ENCODE measurements at places on chromosomes 12 and 14.

GRCh38 chr12:79378496-79378895 is 312.3 kb downstream of the PAWR start:
- DNase-seq: no peak

- no peak for DNase-seq
Measured at GRCh38 chr14:95877633-95878032, 1.0 kb downstream of the TUNAR start.

DNA sequence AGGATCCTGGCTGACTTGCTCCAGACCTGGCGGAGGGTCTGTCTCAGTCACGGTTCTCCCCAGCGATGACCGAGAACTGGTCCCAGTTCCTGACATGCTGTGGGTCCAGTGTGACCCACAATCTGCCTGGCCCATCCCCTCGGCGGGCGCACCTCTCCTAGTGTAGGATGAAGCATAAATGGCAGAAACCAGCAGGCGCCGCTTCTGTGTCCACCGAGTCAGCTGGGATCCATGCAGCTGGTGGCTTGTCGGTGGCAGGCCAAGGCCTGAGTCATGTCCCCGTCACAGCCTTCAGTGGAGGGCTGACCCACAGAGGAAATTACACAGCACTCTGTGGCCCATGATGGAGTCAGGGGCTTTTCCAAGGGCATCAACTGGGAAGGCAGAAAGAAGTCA is 38.5 kb downstream of the NFKBIA start:
- no peak for DNase-seq

DNA sequence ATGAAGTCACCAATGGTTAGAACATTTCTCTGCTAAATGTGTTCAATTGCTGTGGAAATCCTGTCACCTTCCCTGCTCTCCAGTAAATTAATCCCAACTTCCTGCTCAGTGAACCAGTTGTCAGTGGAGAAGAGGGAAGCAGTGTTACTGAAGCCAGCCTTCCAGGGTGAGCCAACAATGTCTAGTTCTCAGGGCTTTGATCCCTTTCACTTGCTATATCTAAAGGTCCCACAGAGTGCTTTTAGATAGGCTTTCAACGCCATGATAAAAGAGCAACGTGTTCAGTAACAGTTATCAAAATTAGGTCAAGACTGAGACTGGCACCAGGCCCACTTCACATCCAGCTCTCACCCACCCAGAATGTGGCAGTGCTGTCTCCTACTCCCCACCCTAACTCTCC is 139.7 kb downstream of the KCNH5 start:
- no peak for DNase-seq

GRCh38 chr12:91579516-91580263 is 397.1 kb upstream of the DCN start:
- DNase-seq: no peak

- no peak for DNase-seq
Measured at GRCh38 chr12:111597831-111598636, 1.1 kb downstream of the ATXN2 start.

- no peak for DNase-seq
Measured at GRCh38 chr12:114799574-114800487, 115.9 kb upstream of the TBX3 start.

DNA sequence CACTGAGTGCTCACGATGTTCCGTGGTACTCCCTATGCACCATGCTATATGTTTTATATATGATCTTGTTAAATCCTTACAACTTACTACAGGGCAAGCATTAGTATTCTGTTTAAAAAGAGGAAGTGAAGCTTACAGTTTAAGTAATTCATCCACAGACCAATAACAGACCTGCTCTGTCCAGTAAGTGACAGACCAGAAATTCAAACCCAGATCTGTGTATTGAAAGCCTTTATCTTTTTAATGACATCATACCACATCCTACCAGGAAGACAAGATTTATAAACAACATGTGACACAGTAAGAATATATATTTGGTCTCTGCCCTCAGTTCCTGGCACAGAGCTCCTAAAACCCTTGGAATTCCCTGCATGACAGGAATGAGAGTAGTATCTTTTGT is 206.5 kb downstream of the STXBP6 start:
- no peak for DNase-seq

GRCh38 chr12:52146822-52147366 is 44.9 kb downstream of the KRT80 start:
- no peak for DNase-seq

DNA sequence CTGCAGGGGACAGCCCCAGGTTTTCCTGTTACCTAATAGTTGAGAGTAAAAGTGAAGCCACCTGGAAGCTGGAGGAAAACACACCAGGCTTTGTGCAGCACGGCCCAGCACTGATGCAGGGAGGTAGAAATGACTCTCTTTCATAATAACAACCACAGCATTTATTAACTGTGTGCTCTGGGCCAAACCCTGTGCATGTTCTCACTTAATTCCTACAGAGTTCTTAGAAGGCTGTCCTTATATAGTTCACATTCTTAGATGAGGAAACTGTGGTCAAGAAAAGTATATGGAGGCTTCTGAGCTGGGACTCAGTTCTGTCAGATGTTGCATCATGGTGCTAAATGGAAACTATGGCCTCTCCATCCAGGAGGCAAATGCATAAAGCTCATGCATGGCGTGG is 100.0 kb downstream of the PAPOLA start:
- DNase-seq: no peak

- no peak for DNase-seq
Measured at GRCh38 chr14:76780875-76781647, 19.8 kb downstream of the VASH1 start.

DNA sequence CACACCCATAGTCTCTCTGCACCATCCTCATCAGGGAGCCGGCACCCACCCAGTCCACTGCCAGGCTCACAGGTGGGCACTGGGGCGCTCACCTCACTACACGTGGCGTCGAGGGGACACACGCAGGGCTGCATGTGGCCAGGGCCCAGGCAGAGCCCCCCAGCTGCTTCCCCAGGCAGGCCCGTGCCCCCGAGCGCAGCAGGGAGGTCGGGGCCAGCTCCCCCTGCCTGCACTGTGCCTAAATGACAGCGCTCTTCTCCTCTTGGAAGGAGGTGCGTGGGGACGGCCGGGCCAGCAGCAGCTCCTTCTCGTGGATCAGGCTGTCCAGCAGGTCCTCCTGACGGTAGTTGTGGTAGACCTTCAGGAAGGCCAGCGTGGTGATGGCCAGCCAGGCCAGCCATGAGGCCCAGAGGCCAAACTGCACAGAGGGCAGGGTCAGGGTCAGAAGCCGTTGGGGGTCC is 11.3 kb downstream of the TMEM179 start:
- DNase-seq: no peak

DNA sequence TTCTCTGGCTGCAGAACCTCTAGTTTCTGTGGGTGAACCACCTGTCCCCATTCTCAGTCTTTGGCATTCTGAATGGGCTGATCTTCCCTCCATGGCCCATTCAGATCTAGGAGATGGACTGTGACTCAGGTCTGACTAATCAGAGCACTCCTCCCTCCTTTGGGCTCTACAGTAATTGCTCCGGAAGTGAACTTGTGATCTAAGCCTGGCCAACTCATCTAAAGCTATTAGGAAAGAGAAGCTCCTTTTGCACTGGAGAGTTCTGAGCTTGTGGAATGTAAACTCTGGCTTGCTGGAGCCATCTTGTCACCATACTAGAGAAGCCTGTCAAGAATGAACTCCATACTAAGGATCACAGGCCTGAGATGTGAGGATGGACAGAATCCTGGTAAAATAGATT is 168.2 kb downstream of the SUDS3 start:
- no peak for DNase-seq

DNA sequence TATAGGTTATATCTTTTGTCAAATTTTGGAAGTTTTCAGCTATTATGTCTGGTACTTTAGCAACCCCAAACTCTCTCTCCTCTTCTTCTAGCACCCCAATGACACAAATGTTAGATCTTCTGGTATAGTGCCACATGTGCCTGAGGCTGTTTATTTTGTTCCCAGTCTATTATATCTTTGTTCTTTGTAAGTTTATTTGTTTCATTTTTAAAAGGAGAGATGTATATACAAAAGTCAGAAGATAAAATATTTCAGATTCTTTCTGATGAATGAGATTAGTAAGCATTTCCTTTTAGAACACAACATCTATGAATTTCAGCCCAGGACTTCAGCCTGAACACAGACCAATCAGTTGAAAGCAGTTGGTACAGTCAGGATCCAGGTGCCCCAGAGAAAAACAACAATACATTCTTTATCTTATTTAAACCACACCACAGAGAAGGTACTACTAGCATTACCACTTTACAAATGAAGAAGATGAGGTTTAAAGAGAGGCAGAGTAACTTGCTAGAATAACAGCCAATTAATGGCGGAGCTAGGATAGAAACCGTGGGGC is 114.1 kb upstream of the BTG1 start:
- DNase-seq: no peak

DNA sequence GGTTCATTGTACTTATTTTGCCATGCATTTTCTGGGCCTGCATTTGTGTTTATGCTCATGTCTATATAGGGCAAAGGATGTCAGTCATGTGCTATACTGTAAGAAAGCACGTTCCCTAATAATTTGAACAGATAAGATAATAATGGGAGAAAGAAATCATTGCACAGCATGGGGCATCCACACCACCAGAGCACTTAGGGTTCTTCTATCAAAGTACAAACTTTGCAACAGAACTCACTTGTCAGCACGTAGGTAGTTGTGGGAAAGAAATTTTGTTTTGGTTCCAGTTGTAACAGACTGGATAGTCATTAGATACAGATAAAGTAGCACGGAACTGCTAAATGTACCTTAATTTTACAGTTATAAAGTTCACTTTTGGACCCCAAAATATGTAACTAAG is 10.1 kb downstream of the PPP1CC start:
- DNase-seq: no peak

GRCh38 chr14:102317564-102318248 is 1.8 kb upstream of the ZNF839 start:
- DNase-seq: no peak

DNA sequence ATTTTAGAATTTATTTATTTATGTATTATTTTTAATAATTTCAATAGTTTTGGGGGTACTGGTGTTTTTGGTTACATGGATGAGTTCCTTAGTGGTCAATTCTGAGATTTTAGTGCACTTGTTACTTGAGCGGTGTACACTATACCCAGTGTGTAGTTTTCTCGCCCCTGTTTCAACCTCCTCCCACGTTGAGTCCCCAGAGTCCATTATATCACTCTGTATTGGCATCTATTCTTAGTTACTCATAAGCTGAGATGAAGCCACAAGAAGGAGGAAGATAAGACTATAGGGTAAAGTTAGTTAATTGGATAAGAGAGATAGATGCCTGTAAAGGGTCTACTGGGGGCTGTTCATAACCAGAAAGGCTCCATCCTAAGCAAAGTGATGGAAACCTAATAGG is 4.0 kb downstream of the C1S start:
- DNase-seq: no peak

DNA sequence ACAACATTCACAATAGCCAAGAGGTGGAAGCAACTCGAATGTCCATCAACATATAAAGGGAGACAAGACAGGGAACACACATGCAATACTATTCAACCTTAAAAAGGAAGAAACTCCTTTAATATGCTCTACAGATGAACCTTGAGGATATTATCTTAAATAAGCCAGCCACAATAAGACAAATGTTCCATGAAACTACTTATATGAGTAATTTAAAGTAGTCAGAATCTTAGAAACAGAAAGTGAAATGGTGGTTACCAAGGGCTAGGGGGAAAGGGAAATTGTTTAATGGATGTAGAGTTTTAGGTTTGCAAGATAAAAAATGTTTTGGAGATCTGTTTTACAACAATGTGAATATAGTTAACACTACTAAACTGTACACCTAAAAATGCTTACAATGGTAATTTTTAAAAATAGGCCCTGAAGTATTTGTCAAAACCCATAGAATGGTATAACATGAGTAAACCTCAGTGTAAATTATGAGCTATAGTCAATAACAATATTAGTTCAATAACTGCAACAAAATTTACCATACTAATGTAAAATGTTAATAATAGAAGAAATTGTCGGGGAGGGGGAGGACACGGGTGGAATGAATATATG is 71.1 kb downstream of the EGLN3 start:
- DNase-seq: no peak

- DNase-seq: no peak
Measured at GRCh38 chr12:124039276-124039675, 66.3 kb downstream of the ZNF664 start.

DNA sequence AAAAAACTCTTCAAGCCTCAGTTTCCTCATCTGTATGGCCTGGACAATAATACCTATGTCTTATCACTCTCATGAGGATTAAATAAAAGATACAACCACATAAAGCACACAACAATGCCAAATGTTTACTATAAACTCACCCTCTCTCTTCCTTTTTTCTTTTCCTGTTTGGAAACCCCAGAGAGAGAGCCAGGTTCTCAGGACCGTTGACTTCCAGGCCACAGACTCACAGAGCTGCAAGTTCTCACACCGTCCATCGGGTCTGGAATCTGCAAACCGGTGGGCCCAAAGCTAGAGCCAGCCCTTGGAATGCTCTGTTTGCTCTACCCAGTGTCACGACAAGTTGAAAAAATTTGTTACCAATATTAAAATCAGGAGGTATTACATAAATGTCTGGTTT is 4.6 kb upstream of the CD4 start:
- no peak for DNase-seq

DNA sequence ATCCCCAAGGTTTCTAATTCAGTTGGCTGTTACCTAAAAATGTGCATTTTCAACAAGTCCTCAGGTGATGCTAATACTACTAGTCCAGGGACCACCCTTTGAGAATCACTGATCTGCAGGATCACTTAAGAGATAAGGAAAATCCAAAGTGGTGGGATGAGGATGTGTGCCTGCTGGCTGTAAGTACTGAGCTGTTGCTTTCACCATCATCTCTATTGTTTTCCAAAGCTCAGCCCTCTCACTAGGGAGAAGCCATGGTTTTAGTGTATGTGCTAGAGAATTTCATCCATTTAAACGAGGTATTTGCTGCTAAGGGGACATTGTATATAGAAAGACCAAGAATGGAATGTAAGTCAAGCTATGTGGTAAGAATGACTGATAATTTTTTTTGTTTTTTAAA is 202.3 kb downstream of the KIF21A start:
- no peak for DNase-seq

GRCh38 chr12:105253866-105254513 is 18.0 kb upstream of the APPL2 start:
- DNase-seq: no peak

GRCh38 chr12:31471823-31472222 is 119.1 kb downstream of the DENND5B start:
- no peak for DNase-seq

DNA sequence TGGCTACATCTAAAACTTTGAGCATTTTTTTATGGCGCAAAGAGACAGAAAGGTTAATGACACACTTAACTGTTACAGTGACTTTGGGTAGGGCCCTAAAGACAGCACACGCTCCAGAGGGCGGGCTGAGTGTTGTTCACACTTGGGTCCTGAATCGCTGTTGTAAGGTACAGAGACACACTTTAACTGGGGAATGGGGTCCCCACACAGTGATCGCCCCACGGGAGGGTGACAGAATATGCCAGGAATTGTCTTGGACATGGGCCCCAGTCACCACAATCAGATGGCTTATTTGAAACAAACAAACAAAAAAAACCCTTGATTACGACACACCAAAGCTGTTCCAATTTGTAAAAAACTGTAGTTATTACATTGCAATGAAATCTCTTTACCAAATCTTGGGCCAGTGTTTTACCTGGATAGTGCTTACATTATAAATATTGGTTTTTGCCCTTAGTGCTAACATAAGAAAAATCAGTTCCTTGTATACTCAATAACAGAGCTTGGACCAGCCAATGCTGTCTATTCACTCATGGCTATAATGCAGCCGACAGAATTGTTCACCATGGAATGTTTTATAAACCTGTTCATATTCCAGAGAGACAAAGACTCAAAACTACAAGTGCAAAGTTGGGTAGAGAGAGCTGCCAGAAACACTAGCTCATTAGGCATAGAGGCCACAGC is 28.3 kb downstream of the KCTD10 start:
- no peak for DNase-seq

GRCh38 chr12:6850796-6851152 is 312 bp downstream of the CDCA3 start:
- no peak for DNase-seq
